ENCODE measurements at places on chromosomes 5 and 9.
A peak's percentile ranks its signal among the peaks of the same experiment; 100 is the strongest.

DNA sequence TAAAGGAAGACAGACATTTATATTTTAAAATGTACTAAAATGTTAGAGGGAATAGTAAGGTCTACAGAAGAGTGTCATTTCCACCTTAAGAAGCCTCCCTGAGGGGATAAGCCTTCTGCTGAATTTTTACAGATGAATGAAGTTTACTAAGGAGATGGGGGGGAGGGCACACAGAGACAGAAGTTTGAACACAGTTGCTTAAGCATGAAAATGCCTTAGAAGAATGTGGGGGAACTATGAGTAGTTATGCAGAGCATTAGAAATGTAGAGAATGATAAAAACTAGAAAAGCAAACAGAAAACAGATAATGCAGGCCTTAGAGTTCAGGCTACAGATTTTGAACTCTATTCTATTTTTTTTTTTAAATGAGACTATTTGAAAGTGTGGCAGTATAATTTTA, 232.2 kb upstream of the VLDLR start:
- DNase-seq: no peak

GRCh38 chr9:113187929-113188595, 33.0 kb downstream of the FKBP15 start:
- DNase-seq: peak; percentile 96

DNA sequence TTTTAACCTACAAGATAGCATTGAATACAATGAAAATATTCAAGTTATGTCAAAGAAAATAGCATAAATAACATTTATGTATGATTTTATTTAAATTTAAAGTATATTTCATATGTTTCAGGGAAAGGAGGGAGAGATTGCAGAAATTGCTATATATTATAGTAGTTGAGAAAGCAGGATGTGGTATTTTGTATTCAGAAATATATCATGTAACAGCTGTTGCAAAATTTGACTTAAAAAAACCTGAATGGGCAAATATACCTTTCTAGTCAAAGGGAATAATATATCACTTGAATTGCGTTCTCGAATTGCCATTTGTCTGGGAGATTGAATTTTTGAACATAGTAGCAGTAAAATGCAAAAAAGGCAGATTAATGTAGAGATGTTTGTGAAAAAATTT, 80.6 kb downstream of the PAM start:
- peak; percentile 51 for DNase-seq

- no peak for DNase-seq
Observed at GRCh38 chr5:74034733-74035132, 408.7 kb downstream of the ARHGEF28 start.

DNA sequence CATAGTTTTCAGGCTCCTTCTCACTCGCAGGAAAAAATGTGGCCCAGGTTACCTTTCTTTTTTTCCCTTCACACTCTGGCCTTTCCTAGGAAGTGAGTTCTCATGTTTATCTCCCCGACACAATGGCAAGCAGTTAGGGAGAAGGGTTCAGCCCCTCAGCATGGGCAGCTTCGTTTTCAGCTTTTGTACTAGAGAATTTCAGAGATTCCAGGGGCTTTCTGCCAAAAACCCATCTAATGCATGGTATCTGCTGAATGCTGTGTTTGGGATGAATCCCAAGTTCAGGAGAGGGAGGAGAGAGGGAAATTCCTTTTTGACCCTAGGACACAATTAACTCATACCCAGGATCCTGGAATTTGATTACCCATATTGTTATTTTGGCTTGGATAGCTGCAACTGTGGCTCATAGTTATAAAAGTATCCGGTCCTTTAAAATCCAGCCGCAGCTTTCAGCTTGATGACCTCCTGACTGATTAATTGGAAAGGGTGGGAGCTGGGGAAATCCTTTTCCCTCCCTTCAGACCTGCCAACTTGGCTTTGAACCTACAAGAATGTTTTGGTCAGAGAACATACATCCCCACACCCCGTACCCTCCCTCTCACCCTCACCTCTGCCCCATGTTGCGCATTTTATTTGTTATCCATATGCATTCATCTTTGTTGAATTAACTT, 78.4 kb downstream of the TMEM252 start:
- no peak for DNase-seq

GRCh38 chr9:92242260-92243136, 51.0 kb downstream of the IARS1 start:
- DNase-seq: peak; percentile 70

DNA sequence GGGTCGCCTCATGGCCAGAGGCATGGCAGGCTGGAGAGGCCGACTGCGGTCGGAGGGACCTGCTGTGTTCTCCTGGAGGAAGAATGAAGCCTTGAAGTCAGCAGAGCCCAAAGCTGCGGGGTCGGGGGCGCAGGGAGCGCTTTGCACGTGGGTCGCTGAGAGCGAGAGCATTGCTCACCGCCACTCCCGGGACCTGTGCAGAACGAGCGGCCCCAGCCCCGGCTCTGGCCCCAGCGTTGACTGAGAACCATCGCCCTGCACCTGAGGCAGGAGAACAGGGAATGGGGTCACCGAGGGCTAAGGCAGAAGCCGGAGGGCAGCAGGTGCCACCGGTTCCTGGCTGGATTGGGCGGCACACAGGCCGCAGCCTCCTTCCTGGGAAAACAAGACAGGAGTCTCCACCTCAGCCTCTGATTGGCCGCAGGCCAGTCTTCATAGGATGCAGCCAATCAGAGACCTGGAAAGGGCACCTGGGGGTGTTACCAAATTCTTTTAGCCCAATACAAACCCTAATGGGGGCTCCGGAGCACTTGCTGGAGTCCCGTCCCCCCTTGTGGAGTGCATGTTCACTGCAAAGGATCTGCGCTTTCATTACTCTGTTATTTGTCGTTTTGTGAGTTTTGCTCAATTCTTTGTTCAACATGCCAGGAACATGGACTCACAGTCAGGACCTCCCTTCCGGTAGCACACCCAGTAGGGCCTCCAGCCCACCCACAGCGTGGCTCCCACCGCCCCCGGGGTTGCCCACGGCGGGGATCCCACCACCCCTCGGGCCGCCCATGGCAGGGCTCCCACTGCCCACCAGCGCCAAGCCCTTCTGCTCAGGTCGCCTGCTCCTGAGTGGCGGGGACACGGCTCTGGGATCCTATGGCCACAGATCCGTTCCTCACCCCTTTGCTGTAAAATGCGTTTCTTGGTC, 24.7 kb upstream of the SLC6A19 start:
- DNase-seq: no peak

DNA sequence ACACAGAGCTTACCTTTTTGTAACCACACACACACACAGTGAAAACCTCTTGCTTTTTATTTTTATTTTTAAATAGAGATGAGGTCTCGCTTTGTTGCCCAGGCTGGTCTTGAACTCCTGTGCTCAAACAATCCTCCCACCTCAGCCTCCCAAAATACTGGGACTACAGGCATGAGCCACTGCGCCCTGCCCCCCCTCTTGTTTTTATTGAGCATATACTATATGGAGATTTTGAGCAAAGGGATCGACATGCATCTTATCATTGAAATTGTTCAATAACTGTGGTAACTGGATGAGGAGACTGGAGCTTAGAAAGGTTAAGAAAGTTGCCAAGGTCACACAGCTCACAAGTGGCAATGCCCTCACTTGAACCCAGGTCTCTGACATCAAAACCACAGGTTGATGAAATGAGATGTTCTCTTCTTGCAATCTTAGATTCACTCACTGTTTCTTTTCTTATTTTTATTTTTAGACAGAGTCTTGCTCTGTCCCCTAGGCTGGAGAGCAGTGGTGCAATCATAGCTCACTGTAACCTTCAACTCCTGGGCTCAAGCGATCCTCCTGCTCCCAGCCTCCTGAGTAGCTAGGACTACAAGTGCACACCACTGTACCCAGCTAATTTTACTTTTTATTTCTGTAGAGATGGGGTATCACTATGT, 26.8 kb upstream of the STXBP1 start:
- DNase-seq: peak; percentile 63

GRCh38 chr5:180142824-180143610, 66.0 kb downstream of the RASGEF1C start:
- DNase-seq: no peak

DNA sequence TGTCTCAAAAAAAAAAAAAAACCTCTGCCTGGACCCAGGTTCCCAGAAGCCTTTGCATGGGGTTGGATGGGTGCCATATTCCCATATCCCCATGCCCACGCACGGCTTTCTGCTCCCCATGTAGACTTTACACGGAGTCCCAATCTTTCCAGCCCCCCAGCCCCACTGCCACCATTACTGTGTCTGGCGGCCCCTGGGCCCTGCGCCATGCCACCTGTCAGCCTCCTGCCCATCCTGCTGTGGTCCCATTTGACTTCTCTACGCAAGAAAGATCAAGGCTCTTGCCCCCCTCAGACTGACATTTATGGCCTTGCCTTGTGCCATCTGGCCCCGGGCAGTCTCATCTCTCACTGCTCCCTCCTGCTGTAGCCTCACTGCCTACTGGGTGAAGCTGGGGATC, 6.5 kb upstream of the AK1 start:
- DNase-seq: no peak

- no peak for DNase-seq
Observed at GRCh38 chr9:108264093-108264492, 591.7 kb downstream of the ACTL7B start.

GRCh38 chr9:109751253-109751652, 28.7 kb upstream of the PALM2AKAP2 start:
- no peak for DNase-seq

DNA sequence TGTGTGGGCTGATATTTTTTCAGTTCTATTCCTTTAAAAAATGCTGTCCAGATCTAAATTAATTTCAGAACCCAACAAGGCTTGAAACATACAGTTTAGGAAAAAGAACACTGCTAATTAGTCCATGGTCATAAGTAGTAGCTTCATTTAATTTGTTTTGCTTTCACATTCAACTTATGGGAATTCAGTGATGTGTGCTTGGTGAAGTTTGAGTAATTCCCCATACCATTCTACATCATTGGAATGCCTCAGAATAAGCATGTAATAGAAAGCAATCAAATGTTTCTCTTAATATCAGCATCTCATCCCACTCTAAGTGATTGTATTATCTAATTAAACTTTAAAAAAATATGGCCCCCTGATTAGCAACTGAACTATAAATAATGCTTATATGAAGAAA, 2.7 kb downstream of the CNTLN start:
- DNase-seq: no peak

DNA sequence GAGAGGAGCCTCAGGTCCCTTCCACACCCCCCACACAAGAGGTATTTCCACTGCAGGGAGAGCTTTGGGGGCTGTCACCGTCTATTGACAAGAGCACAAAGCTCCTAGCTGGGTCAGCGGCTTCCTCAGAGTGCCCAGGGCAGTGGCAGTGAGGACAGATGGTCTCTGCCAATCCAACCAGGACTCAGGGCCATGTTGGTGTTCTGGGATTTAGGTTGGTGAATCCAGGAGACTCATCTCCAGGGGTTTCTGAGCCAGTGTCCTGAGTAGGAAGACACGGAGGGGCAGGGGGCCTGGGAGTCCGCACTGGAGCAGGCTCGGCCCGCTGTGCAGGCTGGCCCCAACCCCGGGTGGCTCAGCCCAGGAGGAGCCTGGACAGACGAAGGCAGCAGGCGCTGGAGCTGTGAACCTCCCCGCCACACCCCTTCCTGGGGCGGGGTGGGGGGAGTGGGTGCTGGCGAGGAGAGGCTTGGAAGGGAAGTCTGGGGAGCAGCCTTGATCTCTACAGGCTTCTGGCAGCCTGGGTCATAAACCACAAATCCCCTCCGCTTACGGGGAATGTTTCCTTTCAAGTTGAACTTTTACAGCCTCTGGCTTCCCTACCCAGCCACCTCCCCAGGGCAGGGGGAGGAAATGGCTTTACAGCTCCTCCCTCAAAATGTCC, 19.6 kb downstream of the CRB2 start:
- DNase-seq: peak; percentile 10

- DNase-seq: peak; percentile 87
Observed at GRCh38 chr9:19174127-19174912, 47.0 kb upstream of the PLIN2 start.

- DNase-seq: no peak
Observed at GRCh38 chr5:11650936-11651335, 253.3 kb downstream of the CTNND2 start.

- DNase-seq: no peak
Observed at GRCh38 chr5:145236983-145237382, 598.2 kb downstream of the PRELID2 start.

DNA sequence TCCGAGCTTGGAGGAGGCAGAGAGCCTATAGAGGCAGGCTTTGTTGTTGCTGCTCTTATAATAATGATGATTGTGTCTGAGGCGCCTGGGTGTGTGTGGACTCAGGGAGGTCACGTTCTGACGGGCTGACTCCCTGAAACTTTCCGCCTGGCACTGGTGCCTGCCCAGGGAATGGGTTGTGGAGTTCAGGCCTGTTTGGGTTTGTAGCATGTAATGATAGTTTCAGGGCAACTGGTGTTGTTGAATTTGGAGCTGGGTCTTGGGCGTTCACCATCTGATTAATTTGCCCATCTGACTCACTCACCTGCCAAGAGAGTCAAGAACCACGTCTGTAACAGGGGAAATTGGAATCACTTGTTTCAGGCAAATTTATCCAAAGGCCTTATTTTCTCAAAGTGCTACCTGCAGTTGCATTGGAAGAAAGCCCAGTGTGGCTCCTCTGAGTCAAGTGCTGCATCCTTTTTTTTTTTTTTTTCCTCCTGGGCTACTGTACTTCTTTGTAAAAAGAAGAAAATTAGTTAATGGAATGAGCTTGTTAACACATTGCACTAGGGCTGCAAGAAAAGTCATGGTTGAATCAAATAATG, 386.5 kb downstream of the GADD45G start:
- no peak for DNase-seq

- DNase-seq: no peak
Observed at GRCh38 chr5:168917947-168918600, 338.9 kb upstream of the PANK3 start.

GRCh38 chr5:114206640-114207039, 155.2 kb upstream of the KCNN2 start:
- no peak for DNase-seq

DNA sequence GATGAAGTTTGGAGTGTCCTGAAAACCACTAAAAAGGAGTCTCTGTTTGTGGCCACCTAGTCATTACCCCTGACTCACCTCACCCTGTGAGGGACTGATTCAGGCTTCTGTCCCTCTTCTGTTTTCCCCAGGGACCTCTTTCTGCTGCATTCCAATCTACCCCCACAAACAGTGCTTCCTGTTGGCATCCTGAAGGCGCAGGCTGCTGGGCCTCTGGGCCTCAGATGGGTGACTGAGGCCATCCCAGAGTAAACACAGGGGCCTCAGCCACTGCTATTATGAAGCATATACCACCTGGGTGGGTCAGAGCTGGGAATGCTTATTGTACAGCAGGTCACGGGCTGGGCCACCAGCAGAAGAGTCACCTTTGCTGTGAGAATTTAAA, 20.0 kb downstream of the MORN5 start:
- DNase-seq: no peak

DNA sequence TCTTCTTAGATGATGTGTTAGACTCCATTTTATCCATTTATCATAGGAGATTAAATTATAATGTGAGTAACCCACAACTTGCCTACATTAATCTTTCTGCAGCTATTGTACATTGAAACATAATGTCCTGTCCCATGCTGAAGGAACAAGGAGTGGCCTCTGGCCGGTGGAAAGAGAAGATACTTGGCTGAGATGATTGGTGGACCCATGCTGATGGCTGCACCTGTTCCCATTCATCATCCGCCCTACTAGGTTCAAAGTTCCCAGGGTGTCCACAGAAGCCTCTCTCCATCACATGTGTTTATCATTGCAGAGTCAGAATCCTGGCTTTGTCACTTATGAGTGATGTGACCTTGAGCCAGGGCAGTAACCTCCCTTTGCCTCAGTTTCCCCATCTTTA, 24.7 kb downstream of the FBXL7 start:
- no peak for DNase-seq
